ENCODE measurements at places on chromosomes 3 and 15. TPM values are rescaled to one million over a fixed set of nuclear protein-coding genes. Genes with fewer than 3 reads are reported as not detected.

GRCh38 chr3:39185326-39185958 lies 7.0 kb downstream of the XIRP1 start:
- H3K27ac ChIP-seq = no peak overlapping the region
- H3K27me3 ChIP-seq = no peaks in the 10 kb centered on the region
- peaks cover 18% of the 10 kb centered on the region for H3K4me1 ChIP-seq
- H3K4me3 ChIP-seq = no peak overlapping the region

CYP8B1 gene
- total RNA-seq = not detected

DNA sequence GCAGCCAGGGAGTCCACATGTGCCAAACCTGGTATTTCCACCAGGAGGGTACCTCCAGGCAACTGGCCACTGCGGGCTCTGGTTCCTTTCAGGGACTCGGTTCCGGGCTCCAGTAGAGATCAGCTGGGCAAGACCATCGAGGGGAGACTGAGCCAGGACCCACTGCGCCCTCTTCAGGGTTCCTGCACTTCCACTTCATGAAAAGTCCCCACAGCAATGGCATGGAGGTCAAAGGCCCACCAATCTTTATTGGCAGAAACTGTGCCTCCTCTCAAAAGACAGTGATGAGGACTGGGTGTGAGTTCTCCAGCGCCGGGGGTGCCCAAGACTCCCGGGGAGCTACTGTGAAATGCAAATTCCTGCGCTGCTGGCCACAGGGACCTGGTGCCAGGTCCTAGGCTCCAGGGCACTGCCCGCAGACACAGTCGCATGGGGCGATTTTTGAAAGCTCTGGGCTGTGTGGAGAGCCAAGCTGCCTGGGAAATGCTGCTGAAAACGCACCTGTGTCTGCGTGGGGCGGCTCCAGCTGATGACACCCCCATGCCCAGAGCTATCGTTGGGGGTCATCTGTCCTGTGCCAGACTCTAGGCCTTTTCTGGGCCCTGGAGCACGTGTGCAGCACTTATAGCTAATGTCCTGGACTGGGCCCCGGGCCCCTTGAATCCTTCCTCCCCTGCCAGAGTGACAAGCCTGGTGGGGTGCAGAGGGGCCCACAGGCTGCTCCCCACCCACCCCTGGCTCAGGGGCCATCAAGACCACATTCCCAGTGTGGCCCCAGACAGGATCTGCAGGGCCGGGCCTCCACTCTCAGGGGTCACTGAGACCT lies 144.0 kb downstream of the NSMCE3 start:
- no peaks in the 10 kb centered on the region for H3K4me1 ChIP-seq
- no peak overlapping the region for H3K27ac ChIP-seq

TLR9 gene
- total RNA-seq = not detected

GOLGA8J gene
- total RNA-seq = 0.40 TPM

TGM5 gene
- 0.58 TPM for total RNA-seq

GRCh38 chr3:52570076-52570475 lies 33.7 kb downstream of the UQCC5 start:
- no peak for ATAC-seq
- no peaks in the 10 kb centered on the region for H3K27me3 ChIP-seq
- no peaks in the 10 kb centered on the region for H3K36me3 ChIP-seq

- H3K4me3 ChIP-seq = no peak overlapping the region
- no peak for ATAC-seq
- H3K4me1 ChIP-seq = no peaks in the 10 kb centered on the region
Observed at GRCh38 chr3:112497897-112498548, 1.2 kb downstream of the BTLA start.

DNA sequence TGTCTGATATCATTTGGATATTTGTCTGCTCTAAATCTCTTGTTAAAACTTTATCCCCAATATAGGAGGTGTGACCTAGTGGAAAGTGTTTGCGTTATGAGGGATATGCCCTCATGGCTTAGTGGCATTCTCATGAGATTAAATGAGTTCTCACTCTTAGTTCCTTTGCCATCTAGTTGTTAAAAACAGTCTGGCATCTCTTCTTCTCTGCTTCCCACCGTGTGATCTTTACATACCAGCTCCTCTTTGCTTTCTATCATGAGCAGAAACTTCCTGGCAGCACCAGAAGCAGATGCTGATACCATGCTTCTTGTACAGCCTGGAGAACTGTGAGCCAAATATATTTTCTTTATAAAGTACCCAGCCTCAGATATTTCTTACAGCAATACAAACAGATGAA lies 33.0 kb downstream of the NLGN1 start:
- no peaks in the 10 kb centered on the region for H3K36me3 ChIP-seq
- H3K27ac ChIP-seq = no peak overlapping the region
- no peak for ATAC-seq
- no peak overlapping the region for H3K4me3 ChIP-seq
- H3K27me3 ChIP-seq = no peaks in the 10 kb centered on the region

GRCh38 chr3:17765819-17766472 lies 23.5 kb upstream of the TBC1D5 start:
- no peaks in the 10 kb centered on the region for H3K4me1 ChIP-seq
- ATAC-seq = no peak
- H3K27me3 ChIP-seq = no peaks in the 10 kb centered on the region
- H3K27ac ChIP-seq = no peak overlapping the region
- no peaks in the 10 kb centered on the region for H3K36me3 ChIP-seq

DNA sequence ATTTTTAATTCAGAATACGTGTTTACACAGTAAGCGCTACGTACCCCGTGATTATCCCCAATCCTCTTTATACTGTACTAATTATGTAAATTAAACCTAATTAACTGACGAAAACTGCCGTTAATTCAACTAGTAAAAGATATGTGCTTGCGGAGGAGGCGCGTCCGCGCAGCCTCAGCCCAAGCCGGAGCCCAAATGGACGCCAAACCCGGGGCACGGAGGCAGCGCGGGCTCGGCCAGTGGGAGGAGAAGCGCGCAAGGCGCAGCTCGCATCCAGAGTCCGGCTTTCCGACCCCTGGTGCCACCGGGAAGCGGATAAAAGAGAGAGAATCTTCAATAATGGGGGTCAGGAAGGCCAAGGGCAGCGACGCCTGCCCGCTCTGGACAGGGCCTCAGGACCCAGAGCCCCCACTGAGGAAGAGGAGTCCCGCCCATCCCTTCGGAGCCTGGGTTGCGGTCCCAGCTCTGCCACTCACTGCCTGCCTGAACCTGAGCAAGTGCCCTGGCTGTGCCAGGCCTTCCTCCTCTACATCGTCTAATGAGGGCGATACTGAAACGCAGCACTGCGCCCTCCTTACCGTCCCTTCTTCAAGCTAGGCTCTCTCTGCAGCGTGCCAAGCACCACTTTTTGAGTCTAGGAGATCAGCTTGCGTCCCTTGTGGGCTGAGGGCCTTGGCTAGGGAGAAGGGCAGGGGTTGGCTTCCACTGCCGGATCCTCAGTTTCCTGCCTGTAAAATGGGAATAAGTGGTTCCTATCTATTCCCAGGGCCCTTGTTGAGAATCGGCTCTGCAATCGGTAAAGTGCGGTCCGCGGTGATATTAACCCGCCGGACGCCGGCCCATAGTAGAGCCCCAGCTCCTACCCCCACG lies 5.0 kb upstream of the SKOR1 start:
- no peak for ATAC-seq
- peaks cover 99% of the 10 kb centered on the region for H3K27me3 ChIP-seq
- peaks cover 7% of the 10 kb centered on the region for H3K36me3 ChIP-seq
- H3K4me1 ChIP-seq = no peaks in the 10 kb centered on the region

CLCN2 gene
- total RNA-seq = 2.0 TPM

- no peaks in the 10 kb centered on the region for H3K36me3 ChIP-seq
- no peak overlapping the region for H3K27ac ChIP-seq
- no peaks in the 10 kb centered on the region for H3K27me3 ChIP-seq
- no peak for ATAC-seq
- no peak overlapping the region for H3K4me3 ChIP-seq
Observed at GRCh38 chr3:168581771-168582225, 486.1 kb upstream of the GOLIM4 start.

SERINC4 gene
- total RNA-seq = 0.39 TPM

MEX3B gene
- total RNA-seq = 2.1 TPM

GRCh38 chr3:62569609-62570008 lies 196.3 kb upstream of the FEZF2 start:
- H3K4me3 ChIP-seq = no peak overlapping the region
- ATAC-seq = no peak
- no peak overlapping the region for H3K27ac ChIP-seq
- H3K4me1 ChIP-seq = no peaks in the 10 kb centered on the region

SLCO2A1 gene
- total RNA-seq = 11.8 TPM

TRAT1 gene
- total RNA-seq = not detected

DNA sequence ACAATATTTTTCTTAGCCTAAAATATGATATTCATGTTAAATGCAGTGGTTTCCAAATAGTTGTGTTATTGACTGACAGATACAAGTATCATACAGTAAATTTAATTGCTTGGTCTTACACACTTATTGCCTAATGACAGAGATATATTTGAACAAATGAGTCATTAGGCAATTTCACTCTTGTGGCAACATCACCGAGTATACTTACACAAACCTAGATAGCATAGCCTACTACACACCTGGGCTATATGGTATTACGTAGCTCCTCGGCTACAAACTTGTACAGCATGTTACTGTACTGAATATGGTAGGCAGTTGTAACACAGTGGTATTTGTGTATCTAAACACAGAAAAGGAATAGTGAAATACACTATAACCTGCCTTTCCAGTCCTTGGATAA lies 50.3 kb downstream of the SERPINI1 start:
- H3K4me3 ChIP-seq = no peak overlapping the region
- H3K36me3 ChIP-seq = no peaks in the 10 kb centered on the region
- no peak for ATAC-seq

- no peak overlapping the region for H3K27ac ChIP-seq
- no peaks in the 10 kb centered on the region for H3K36me3 ChIP-seq
- no peaks in the 10 kb centered on the region for H3K27me3 ChIP-seq
- H3K4me3 ChIP-seq = no peak overlapping the region
- no peak for ATAC-seq
Observed at GRCh38 chr3:43369404-43370292, 83.3 kb downstream of the SNRK start.

DNA sequence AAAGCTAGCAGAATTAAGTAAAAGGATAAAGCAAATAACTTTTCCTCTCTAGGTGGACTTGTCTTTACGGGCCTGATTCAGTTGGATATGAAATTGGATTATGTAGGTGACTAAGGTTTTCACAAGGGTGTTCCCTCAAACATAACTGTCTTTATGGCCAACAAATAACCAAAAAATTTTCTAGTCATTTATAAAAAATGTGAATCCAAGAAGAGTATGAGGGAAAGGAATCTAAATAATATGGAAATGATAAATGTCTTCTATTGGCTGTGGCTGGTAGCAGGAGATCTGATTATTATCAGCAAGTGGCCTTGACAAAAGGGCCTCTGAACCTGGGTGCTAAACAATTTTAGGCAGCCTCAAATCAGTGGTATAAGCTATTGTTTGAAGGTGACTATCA lies 594.0 kb upstream of the UBE2E2 start:
- H3K36me3 ChIP-seq = no peaks in the 10 kb centered on the region
- H3K4me1 ChIP-seq = no peaks in the 10 kb centered on the region
- no peak for ATAC-seq
- no peak overlapping the region for H3K27ac ChIP-seq
- no peak overlapping the region for H3K4me3 ChIP-seq
- H3K27me3 ChIP-seq = no peaks in the 10 kb centered on the region

- no peak overlapping the region for H3K27ac ChIP-seq
- H3K4me3 ChIP-seq = no peak overlapping the region
- H3K4me1 ChIP-seq = no peaks in the 10 kb centered on the region
- no peak for ATAC-seq
- no peaks in the 10 kb centered on the region for H3K27me3 ChIP-seq
- H3K36me3 ChIP-seq = no peaks in the 10 kb centered on the region
Observed at GRCh38 chr3:126152458-126152857, 27.9 kb downstream of the ALDH1L1 start.

MAP6D1 gene
- total RNA-seq = 4.9 TPM
